HepG2 (cell line): ENCODE measurements at places on chromosomes 3 and 15. TPM values are rescaled to one million over a fixed set of nuclear protein-coding genes. Genes with fewer than 3 reads are reported as not detected.

DNA sequence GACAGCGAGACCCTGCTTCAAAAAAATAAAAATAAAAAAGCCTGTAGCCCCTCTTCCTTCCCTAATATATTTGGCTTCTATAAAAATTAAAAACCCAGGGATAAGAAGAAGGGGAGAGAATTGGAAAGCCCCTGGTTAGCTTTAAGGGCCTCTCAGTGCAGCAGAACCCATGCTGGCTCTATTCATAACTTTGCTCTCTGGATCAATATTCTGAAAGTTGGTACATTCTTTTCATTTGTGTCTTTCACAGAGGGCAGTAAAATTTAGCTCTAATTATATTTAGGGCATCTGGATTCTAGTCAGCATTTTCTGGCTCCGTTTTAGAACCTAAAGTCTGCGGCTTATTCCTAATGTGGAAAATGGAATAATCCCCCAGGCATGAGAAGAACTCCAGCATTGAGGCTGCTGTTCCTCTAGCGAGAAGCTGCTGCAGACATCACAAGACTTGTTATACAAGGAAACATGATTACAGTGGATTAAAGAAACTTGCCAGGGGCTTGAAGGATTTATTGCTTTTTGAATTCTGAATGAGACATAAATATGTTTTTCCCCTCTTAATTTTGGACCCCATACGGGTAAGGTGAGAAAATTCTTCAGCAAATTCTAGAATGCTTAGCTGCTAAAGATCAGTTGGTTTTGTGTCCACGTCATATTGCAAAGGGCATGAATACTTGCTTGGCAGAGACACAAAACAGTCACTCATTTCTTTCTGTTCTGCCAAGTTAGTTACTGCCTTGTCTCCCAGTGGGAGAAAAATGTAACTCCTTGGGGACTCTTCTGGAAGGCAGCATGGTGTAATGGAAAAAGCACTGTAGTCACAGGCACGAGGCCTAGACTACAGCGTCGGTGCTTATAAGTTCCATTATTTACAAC lies 177.7 kb downstream of the VGLL4 start:
- DNase-seq = no peak
- no peaks in the 10 kb centered on the region for H3K4me1 ChIP-seq
- H3K27me3 ChIP-seq = no peaks in the 10 kb centered on the region
- H3K4me3 ChIP-seq = no peak overlapping the region
- no peak overlapping the region for H3K27ac ChIP-seq

- H3K36me3 ChIP-seq = no peaks in the 10 kb centered on the region
- 0 out of 2 replicates have a peak overlapping the region, but pooled peaks have one; percentile 10 for H3K4me3 ChIP-seq
Measured at GRCh38 chr3:183116025-183116614, 16.8 kb upstream of the MCCC1 start.

GRCh38 chr15:36334059-36334458 lies 245.4 kb upstream of the CDIN1 start:
- no peak overlapping the region for H3K4me3 ChIP-seq
- no peak overlapping the region for H3K27ac ChIP-seq
- no peaks in the 10 kb centered on the region for H3K36me3 ChIP-seq
- H3K4me1 ChIP-seq = no peaks in the 10 kb centered on the region

GRCh38 chr3:156522673-156523072 lies 32.2 kb downstream of the SSR3 start:
- H3K27ac ChIP-seq = no peak overlapping the region
- no peak for DNase-seq
- no peak overlapping the region for H3K4me3 ChIP-seq

GRCh38 chr3:37898424-37898823 lies 36.7 kb downstream of the CTDSPL start:
- DNase-seq = no peak
- peaks cover 7% of the 10 kb centered on the region for H3K36me3 ChIP-seq
- H3K4me3 ChIP-seq = no peak overlapping the region

- H3K4me1 ChIP-seq = peaks cover 10% of the 10 kb centered on the region
- no peak overlapping the region for H3K27ac ChIP-seq
- H3K4me3 ChIP-seq = no peak overlapping the region
- H3K36me3 ChIP-seq = 0 out of 3 replicates have a peak, but pooled peaks cover 9% of the 10 kb centered on the region
- peak; percentile 13 for DNase-seq
- H3K27me3 ChIP-seq = no peaks in the 10 kb centered on the region
Measured at GRCh38 chr3:132554437-132554836, 42.6 kb upstream of the ACKR4 start.

DNA sequence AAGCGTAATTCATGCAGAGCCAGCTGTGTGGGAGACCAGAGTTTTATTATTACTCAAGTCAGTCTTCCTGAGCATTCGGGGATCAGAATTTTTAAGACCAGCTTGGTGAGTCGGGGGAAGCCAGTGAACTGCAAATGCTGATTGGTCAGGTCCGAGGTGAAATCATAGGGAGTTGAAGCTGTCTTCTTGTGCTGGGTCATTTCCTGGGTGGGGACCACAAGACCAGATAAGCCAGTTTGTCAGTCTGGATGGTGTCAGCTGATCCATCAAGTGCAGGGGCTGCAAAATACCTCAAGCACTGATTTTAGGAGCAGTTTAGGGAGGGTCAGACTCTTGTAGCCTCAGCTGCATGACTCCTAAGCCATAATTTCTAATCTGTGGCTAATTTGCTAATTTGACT lies 228.1 kb upstream of the ATP10A start:
- no peak for DNase-seq
- H3K4me3 ChIP-seq = no peak overlapping the region
- H3K36me3 ChIP-seq = no peaks in the 10 kb centered on the region
- H3K27ac ChIP-seq = no peak overlapping the region
- H3K4me1 ChIP-seq = no peaks in the 10 kb centered on the region

DNA sequence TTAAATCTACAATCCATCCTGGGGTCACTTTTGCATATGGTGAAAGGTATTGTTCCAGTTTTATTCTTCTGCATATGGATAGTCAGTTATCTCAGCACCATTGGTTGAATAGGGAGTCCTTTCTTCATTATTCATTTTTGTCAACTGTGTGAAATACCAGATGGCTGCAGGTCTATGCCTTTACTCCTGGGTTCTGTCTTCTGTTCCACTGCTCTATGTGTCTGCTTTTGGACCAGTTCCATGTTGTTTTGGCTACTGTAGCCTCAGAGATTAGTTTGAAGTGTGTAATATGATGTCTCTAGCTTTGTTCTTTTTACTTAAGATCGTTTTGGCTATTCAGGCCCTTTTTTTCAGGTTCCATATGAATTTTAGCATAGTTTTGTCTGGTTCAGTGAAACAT lies 795.8 kb downstream of the OTOL1 start:
- H3K27me3 ChIP-seq = no peaks in the 10 kb centered on the region
- no peaks in the 10 kb centered on the region for H3K4me1 ChIP-seq
- no peak overlapping the region for H3K27ac ChIP-seq
- no peaks in the 10 kb centered on the region for H3K36me3 ChIP-seq
- no peak for DNase-seq
- H3K4me3 ChIP-seq = no peak overlapping the region

DNA sequence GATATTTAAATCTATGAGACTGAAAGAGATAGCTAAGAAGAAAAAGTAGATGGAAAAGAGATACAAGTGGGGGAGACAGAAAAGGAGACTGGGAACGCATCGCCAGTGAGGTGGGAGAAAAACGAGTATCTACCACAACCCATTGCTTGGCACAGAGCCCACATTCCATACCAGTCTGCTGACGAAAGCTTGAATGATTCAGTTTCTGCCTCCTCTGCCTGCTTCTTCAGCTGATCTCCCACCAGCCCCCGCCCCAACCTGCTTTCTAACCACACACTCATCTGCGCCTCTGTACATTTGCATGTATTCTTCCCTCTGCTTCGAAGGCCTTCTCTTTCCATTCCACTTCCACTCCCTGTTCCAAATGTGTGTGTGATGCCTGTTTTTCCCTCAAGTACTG lies 188.1 kb downstream of the USP13 start:
- no peaks in the 10 kb centered on the region for H3K36me3 ChIP-seq
- no peak overlapping the region for H3K27ac ChIP-seq
- no peaks in the 10 kb centered on the region for H3K27me3 ChIP-seq
- no peaks in the 10 kb centered on the region for H3K4me1 ChIP-seq
- no peak overlapping the region for H3K4me3 ChIP-seq

DNA sequence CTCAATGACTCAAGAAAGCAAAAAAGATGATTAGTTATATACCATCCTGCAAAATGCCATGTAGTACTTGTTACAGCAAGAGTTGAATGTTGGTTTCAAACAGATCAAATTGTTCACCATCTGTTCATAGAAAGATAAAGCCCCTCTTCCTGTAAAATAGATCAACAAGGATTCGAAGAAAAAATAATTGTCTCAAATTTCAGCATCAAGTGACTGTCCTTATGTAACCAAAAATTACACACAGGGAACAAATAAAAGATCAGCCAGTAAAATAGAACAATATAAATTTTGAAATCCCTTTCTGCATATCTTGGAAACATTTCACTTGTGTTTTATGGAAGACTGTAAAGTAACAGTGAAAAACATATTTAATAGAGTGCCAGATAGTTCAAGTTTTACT lies 165.1 kb upstream of the STAC start:
- no peaks in the 10 kb centered on the region for H3K27me3 ChIP-seq
- no peak for DNase-seq
- H3K27ac ChIP-seq = no peak overlapping the region
- no peaks in the 10 kb centered on the region for H3K4me1 ChIP-seq
- no peak overlapping the region for H3K4me3 ChIP-seq

DNA sequence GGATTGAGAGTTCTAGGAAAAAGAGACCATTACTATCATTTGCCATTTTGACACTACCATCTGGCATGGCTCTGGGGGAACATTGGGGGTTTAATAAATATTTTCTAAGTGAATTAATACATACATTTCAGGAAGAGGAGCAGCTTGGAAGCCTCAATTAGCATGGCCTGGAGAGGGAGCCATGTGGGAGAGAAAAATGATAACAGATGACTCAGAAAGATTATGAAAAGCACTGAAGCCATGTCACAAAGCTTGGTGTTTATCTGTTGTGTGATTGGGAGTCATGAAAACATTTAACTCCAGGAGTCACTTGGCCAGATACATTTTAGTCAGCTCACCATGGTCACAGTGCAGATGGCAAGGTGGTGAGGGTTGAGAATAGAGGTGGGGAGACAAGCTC lies 121.0 kb downstream of the SSR3 start:
- no peak for DNase-seq
- no peaks in the 10 kb centered on the region for H3K36me3 ChIP-seq
- H3K27me3 ChIP-seq = no peaks in the 10 kb centered on the region
- H3K4me3 ChIP-seq = no peak overlapping the region
- H3K27ac ChIP-seq = no peak overlapping the region

DNA sequence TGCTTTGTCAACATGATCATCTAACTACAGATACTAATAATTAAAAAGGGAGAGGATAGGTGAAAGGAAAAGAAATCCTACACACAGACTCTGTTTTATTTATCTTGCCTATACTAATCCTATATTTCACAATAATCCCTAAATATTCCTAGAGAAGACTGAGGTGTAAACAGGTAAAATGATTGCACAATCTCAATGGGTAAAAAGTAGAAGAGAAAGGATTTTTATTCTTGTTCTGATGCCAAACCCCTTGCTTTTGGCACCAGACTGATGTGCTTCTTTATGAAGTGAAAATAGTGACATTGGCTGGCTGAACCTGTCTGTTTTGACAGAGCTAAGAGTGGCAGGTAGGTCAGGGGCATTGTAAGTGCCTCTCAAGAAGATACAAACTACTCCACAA lies 101.9 kb upstream of the ZPLD1 start:
- no peaks in the 10 kb centered on the region for H3K27me3 ChIP-seq
- H3K27ac ChIP-seq = no peak overlapping the region
- H3K4me1 ChIP-seq = no peaks in the 10 kb centered on the region

DNA sequence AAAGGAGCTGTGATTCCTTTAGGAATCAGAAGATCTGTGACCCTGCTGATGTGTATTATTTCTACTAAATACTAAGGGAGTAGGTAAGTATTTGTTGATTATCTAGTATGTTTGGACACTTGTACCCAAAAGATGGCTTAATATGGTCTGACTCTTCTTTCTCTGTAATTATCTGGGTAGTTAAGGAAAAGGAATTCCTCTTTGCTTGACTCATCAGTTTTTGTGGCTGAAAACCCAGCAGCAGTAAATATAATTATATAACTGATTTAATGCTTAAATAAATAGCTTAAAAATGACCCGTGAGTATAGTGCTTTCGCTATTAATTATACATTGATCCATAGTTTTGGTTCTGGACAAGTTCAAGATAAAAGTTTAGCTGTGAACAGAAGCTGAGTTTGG lies 155.8 kb downstream of the LRTM1 start:
- DNase-seq = no peak
- H3K36me3 ChIP-seq = no peaks in the 10 kb centered on the region
- H3K4me1 ChIP-seq = no peaks in the 10 kb centered on the region

- no peaks in the 10 kb centered on the region; the same call in 1 of the 2 replicates for H3K27me3 ChIP-seq
- no peaks in the 10 kb centered on the region for H3K4me1 ChIP-seq
- no peak overlapping the region for H3K27ac ChIP-seq
- DNase-seq = no peak
Measured at GRCh38 chr15:80180986-80181385, 28.2 kb downstream of the FAH start.

DNA sequence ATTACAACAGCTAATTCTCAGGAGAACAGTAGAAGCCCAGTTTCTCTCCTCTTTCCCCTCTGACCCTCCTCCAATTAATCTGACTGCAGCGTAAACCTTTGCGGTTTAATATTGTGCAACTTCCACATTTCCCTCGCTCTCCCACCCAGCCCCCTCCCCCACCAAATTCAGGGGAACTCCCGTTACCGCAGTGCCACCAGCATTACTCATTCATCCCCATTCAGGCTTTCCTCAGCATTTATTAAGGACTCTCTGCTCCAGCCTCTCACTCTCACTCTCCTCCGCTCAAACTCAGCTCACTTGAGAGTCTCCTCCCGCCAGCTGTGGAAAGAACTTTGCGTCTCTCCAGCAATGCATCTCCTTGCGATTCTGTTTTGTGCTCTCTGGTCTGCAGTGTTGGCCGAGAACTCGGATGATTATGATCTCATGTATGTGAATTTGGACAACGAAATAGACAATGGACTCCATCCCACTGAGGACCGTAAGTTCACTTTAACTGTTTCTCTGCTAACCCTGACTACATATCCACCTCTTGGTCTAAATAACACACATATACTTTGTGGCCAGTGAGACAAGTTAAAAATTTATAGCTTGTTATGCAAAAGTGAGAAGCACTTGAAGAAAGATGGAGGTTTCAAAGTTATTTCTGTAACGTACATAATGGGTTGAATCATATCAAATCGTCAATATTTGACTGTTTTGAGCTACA lies at the start of gene PTX3:
Gene PTX3, plus strand, starts transcription at position 268 of the 709 bp plus-strand sequence. Its CDS starts 84 bp downstream, at position 352.
- peaks cover 15% of the 10 kb centered on the region; the same call in 1 of the 2 replicates for H3K4me1 ChIP-seq
- H3K27ac ChIP-seq = no peak within 1 kb of the TSS
- peak within 1 kb of the TSS; percentile 24 for H3K4me3 ChIP-seq
- H3K36me3 ChIP-seq = no peaks in the 10 kb centered on the region
- no peak for DNase-seq

GRCh38 chr3:137768361-137769321 lies 4.5 kb downstream of the SOX14 start:
- H3K27me3 ChIP-seq = peaks cover 12% of the 10 kb centered on the region
- no peak for DNase-seq
- no peaks in the 10 kb centered on the region for H3K36me3 ChIP-seq

COLQ gene
- total RNA-seq = 0.31 TPM in 1 of 2 replicates, not detected in the other

IL16 gene
- total RNA-seq = not detected in 2 replicates

SNUPN gene
- total RNA-seq = 16.4 and 18.3 TPM in 2 replicates

GOLGA8Q gene
- not detected in 2 replicates for total RNA-seq

AADACL2 gene
- total RNA-seq = not detected in 2 replicates

VEPH1 gene
- total RNA-seq = not detected in 2 replicates
